ENCODE measurements at places on chromosomes 3 and 15.
A peak's percentile ranks its signal among the peaks of the same experiment; 100 is the strongest.

DNA sequence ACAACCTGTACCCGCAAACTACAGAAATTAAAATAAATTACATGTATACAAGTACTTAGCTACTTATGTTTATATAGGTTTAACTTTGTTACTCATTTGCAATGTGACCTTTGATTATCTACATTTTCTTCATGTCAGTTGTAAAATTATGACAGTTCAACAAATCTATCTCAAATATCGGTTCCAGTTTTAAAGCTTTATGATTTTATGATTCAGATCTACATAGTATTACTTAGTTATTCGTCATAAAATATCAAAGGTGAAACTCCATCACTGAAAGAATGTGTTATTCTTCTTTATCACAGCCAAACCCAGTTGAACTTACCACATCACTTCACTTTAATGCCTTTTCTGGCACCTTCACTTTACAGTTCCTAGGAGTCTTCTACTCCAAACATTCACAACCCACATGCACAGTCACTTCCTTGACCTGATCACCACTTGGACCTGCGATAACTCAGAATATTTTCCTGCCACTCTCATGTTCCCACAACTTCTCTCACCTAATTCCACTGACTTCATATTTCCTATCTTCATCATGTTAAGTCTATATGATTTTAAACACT lies 47.2 kb downstream of the SLITRK3 start:
- DNase-seq: no peak

DNA sequence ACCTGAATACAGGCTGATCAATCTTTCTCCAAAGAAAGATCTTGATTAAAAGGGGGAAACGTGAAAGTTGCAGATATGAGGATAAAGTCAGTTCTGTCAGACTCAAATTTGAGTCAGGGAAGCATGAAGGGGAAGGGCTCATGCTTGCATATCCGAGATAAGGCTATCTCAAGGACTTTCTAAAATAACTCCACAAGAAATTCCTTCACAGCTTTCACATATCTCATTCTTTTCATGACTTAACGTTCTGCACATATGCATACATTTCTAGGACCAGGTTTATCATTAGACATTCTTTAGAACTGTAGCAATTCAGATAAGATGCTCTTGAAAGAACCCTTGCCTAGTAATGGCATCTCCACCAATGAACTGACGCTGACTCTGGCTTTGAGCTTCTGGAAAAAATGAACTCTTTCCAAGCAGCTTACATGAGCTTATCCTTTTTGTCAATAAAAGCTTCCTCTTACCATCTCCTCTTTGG lies 15.9 kb downstream of the SH3GL3 start:
- DNase-seq: no peak

DNA sequence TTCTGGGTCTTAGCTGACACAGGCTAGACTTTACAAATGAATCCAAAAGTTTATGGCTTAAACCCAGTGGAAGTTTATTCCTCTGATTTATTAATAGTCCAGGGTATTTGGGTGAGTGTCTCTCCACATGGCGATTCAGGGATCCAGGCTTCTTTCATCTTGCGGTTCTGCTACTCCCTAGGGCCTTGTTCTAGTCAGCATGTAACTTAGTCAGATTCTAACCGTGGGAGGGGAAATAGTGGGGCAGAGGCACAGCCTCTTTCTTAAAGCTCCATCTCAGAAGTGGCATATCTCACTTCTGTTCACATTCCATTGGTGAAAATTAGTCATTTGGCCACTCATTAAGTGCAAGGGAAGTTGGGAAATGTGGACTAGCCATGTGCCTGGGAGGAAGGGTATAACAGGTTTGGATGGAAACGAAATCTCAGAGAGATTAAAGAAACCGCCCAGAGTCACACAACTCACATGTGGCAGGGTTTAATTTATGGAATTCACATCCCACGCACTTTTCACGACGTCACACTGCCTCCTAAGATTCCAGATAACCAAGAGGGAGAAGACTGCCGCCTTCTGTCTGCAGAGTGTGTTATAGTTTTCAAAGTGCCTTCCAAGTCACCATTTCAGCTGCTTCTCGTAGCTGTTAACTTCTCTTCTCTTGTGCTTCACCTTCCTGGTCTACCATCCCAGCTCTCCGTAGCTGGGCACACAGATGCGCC lies 11.4 kb upstream of the RASGRF1 start:
- no peak for DNase-seq

DNA sequence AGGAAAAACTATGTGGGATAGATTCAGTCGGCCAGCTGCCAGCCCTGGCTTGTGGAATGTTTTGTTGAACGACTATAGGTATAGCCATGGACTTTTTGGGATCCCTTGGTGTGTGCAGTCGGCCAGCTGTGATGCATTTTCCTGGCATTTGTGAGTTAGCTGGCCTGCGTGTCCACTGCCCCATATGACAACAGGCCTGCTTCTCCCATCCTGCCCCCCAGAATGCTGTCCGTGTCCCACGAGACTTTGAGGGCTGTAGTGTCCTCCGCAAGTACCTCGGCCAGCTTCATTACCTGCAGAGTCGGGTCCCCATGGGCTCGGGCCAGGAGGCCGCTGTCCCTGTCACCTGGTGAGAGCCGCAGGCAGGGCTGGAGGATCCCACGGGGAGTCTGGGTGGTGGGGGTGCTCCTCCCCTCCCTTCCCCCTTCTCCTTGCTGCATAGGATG lies 23.6 kb downstream of the PTPN23 start:
- DNase-seq: no peak

DNA sequence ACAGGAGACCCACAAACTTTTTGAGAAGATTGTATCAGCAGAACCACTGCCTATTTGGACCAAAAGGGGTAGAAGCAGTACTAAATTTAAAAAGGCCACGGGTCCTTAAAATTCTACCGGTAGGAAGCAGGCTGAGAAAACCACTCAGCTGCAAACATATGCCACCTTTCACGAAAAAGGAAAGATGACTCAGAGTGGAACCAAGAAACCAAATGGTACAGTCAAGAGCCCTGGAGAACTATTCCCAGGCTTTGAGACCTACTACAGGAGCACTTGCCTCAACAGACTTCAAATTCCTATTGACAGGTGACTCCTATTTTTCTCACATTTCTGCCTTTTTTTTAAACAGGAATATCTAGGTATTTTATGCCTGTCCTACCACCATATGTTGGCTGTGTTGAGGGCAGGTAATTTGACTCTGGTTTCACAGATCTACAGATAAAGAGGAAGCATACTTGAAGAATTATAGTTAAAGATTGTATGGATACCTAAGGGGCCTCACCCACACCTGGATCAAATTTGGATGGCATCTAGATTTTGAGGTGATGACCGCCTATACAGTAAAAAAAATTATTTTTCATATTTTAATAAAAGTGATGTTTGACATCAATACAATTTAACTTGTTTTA lies 10.1 kb downstream of the GOLIM4 start:
- no peak for DNase-seq

DNA sequence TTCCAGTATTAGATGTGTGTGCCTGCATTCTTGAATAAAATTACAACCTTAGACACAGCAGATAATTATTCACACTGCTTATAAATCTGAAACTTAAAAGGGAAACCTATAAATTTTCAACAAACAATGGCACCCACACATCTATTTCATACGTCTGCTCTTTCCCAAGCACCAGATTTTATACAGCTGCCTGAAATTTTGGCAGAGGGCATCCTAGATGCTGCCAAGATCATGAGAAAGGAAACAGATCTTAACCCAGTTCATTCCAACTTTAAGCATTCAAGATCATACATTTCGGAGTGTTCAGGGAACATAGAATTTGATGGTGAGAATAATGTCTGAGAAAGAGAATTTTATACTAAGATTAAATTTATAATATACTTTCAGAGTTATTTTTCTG lies 53.1 kb downstream of the CLDN1 start:
- DNase-seq: no peak

DNA sequence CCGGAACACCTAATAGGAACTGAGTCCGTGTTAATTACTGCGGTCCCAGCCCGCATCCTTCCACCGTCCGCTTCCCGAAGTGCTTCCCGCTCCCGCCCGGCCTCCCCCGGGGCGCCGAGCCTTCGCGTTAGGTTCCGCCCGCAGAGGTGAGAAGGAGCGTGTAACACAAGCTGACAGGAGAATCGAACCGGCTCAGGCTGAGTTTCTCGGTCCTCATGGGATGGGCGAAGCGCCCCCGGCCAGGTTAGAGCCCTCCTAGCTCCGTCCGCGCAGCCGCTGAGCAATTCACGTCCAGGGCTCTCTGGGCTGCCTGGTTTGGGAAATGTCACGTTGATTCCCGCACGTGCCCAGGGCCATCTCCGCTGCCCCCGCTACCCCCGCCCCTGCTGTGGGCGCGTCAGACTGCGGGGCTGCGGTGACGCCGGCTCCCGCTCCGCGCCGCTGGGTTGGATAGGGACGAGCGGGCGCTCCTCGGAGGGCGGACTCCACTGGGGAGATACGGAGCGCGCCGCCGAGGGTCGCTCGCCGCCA lies 954 bp downstream of the CLDN11 start:
- DNase-seq: peak; percentile 4

GRCh38 chr15:67190326-67190725 lies 64.1 kb downstream of the AAGAB start:
- no peak for DNase-seq

DNA sequence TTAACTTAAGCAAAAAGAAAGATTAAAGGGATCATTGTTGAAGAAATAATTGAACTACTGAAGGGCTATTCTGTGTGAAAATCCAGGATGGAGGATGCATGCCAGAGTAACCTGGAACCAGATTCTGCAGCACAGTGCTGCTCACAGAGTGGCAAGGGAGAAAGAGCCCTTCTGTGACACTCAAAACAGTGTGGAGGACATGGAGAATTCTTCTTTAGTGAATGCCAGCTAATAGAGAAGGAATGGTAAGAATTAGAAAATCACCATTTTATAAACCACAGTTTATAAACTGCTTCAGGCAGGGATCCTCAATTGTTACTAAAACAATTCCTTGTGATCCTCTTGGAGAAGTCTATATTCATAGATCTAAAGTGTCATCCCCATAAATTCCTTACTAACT lies 70.4 kb upstream of the ARHGEF26 start:
- no peak for DNase-seq

- DNase-seq: no peak
These were observed 195.1 kb downstream of the NTRK3 start for GRCh38 chr15:88061452-88061851.

DNA sequence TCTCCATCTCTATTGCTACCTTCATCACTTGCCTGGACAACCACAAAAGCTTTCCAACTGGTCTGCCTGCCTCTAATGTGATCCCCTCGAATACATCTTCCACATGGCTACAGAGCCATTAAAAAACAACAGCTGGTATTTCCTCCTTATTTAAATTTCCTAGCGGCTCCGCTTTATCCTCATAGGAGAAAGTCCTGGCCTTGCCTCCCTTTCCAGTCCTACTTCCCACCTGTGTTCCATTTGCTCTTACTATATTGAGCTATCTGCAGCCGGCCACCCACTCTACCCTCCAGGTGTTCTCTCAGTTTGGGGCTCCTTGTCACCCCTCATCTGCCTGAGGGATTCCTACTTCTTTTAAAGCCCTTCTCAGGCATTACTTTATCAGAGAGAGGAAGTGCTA lies 49.7 kb upstream of the TSPAN3 start:
- no peak for DNase-seq

DNA sequence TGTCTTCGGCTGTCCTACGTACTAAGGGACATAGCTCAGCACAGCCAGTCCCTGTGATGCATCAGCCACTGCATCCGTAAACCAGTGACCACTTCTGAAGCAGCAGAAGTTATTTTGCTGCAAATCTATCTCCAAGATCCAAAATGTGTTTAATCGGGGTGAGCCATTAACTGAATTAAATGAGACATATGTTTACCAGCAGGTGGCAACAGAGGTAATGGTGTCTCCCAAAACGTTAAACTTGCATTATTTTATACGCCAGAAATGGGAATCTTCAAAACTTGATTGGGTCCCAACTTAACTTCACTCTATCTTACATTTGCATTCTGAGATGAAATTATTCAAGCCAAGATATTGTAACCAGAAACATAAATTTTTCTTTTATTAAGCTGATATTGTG lies 75.3 kb upstream of the BOC start:
- peak; percentile 44 for DNase-seq

DNA sequence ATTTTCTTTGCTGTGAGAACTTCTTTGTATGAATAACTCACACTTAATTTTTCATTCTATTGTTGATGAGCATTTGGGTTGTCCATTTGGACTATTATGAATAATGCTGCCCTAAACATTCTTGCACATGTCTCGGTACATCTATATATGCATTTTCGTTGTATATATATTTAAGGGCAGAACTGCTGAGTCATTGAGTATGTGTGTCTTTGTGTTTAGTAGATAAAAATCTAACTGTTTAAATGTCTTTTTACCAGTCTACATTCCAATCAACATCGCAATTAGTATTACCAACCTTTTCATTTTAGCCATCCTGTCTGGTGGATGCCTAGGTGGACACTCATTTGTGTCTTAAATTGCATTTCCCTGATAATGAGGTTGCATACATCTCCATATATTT lies 144.4 kb downstream of the UACA start:
- DNase-seq: no peak

- DNase-seq: no peak
These were observed 15.3 kb downstream of the C15orf39 start for GRCh38 chr15:75217012-75217411.

DNA sequence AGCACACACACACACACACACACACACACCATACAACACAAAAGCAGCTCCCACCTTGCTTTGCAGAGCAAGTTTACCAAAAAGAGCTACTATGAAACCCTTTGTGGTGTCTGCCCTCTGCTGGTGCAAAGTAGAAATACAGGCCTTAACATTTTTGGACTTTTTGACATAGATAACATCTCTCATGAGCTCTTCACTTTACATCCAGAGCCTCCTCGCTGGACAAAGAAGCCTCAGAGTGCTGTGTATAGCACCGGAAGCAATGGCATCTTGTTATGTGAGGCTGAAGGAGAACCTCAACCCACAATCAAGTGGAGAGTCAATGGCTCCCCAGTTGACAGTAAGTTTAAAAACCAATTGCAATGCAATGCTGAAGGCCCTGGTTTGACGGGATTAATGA lies 157.9 kb downstream of the CHL1 start:
- peak; percentile 48 for DNase-seq

DNA sequence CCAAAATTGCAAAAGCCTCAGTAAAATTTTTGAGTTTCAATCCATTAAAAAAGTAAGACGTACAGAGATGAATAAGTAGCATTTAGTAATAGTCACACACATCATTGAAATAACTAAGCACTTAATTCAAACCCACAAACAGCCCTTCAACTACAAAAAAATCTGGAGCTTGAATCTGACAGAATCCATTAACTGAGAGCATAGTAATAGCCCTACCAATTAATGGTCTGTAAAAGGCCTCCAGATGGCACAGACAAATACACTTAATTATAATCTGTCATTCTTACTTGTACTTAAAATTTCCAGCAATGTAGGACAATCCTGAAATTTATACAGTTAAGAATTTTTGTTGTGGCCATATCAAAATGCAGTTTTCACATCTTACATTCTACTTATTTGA lies 246.9 kb downstream of the VGLL3 start:
- DNase-seq: no peak

- DNase-seq: no peak
These were observed 1.7 kb upstream of the SNRPA1 start for GRCh38 chr15:101296418-101297405.

- no peak for DNase-seq
These were observed 605.2 kb downstream of the NAALADL2 start for GRCh38 chr3:175464362-175464761.

- DNase-seq: no peak
These were observed 16.1 kb downstream of the ATP10A start for GRCh38 chr15:25847051-25847450.

- DNase-seq: no peak
These were observed 26.7 kb downstream of the PIK3CA start for GRCh38 chr3:179174898-179175297.

Measured in suppressor macrophage treated with lipopolysaccharide for 4 hours (primary cell).